ENCODE measurements at places on chromosomes 7 and 10. TPM values are rescaled to one million over a fixed set of nuclear protein-coding genes. Genes with fewer than 3 reads are reported as not detected.

The CUZD1 gene
- total RNA-seq: 1.1 TPM

The SLC39A12 gene
- total RNA-seq: not detected

The HOXA9 gene
- total RNA-seq: 62.9 TPM

The TM9SF3 gene
- 144 TPM for total RNA-seq

The CRHR2 gene
- not detected for total RNA-seq

The TMEM130 gene
- total RNA-seq: not detected

The PHYHIPL gene
- not detected for total RNA-seq

DNA sequence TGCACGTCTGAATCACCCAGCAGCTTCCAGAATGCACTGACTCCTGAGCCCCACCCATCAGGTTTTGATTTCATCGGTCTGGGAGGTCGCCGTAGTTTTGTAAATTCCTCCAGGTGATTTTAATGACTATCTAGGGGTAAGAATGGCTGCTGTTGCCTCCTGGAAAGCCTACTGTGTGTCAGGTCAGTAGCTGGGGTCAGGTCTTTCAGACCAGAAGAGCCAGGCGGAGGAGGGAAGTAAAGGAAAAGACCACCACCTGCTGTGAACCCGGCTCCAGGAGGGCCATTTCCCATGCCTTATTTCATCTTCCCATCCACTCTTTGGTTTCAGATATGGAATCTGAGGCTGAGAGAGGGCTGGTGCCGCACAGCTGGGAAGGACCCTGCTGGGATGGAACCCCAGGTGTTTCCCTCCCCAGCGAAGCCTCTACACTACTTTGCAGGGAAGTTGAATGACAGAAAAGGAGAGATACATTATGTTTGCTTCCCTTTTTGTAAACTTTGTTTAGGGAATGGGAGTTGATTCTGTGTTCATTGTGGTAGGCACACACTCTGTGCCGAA is 19.8 kb downstream of the ADAMTS14 start:
- DNase-seq: no peak

DNA sequence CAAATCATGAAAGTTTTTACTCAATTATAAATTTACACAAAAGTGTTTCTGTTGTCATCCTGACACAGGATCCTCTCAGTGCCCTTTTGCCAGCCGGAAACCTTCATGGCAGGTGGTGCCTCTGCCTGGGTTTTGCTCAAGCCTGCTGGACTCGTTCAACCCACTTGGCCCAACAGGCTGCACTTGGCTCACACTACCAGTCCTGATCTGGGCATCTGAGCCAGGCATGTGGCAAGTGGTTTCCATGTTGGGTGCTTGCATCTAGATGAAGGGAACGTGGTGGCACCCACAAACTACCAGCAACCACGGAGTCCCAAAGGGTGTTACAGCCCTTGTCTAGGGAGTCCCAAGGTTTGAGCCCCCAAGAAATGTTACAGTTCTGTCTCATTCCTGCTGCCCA is 162.3 kb upstream of the CSTF2T start:
- no peak for DNase-seq

GRCh38 chr7:80136261-80137055 is 1.8 kb downstream of the GNAI1 start:
- DNase-seq: peak; percentile 38

DNA sequence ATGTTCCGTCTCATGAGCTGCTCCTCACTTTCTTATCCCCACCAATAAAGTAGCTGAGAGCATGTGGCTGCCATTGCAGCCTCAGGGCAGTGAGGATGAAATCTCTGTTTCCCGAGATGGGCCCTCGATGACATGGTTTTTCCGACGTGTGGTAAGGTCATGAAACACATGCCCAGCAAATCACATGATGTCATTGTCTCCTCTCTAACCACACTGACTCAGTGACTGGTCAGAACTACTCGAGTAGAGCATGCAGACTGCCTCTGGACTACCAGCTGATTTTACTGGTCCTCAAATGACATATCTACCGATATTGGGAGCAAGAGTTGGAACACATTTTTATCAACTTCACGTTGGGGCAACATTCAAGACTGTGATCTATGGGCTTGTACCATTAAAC is 786.1 kb downstream of the CNTNAP2 start:
- DNase-seq: no peak

- DNase-seq: no peak
Observed at GRCh38 chr10:89037096-89037495, 46.5 kb downstream of the FAS start.

GRCh38 chr10:30683496-30683895 is 53.9 kb upstream of the LYZL2 start:
- no peak for DNase-seq

DNA sequence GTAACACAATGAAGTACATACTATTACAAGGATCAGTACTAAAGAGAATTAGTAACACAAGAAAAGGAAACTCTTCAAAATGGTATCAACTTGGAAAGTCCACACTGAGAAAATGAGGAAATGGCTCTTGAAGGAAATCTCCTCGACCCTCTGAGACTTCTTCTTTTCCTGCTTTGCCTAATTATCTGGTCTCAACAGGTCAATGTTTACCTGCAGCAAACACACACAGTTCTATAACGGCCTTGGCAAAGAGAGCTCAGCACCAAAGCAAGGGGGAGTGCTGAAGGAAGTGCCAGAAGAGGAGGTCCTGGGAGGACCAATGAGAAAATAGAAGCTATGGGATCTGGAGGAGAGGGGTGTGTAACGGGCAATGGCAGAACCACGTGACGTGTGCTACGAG is 21.9 kb downstream of the CHCHD3 start:
- DNase-seq: no peak

- no peak for DNase-seq
Observed at GRCh38 chr10:131723297-131724168, 177.3 kb upstream of the PPP2R2D start.

DNA sequence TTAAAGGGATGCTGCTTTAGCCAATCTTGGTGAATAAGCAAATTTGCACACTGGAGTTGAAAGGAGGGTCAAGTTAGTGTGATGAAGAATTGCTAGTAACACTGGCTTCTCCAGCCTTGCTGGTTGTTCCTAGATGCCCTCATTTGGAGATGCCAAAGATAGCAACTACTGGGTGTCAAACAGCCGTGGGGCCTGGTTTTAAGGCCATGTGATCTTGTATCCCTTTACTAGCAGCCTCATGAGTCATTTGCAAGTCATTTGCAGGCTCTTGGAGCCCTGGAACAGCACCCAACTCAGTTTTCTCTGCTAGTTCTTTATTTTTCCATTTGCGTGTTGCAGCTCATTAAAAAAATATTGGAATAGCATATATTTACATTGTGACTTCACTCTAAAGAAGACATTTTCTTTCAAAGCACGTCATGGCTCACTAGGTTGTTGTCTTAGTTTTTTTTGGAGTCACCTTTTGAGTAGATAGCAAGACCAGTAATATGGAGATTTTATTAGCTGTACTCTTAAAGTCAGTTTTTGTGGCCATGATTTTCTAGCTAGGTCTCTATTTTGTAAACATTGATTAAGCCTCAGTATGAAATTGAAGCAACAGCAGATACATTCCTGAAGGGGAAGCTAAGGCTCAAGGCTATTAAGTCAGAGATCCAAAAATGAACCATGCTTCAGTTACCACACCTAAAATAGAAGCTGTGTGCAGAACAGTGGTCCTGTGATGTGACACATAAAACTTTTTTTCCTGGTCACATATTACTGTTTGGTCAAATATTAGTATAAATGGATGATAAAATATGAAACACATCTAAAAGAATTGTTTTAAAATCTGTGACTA is 1.3 kb downstream of the LSMEM1 start:
- DNase-seq: peak; percentile 41

DNA sequence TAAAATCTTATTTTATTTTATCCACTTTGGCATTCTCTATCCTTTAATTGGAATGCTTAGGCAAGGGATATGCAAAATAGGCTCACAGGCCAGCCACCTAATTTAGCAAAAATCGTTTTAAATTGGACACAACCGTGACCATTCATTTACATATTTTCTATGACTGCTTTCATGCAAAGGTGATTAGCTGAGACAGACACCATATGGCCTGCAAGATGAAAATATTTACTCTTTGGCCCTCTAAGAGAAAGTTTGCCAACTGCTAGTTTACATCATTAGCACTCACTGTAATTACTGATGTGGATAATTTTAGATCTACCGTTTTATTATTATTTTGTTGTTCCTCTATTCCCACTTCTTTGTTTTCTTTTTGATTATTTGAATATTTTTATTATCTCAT is 375.5 kb upstream of the LRRTM3 start:
- no peak for DNase-seq

GRCh38 chr7:158110661-158111048 is 477.0 kb downstream of the PTPRN2 start:
- DNase-seq: no peak
